Right renal cortex interstitium (tissue), 3 donors: ENCODE measurements at places on chromosomes 7 and 10. TPM values are rescaled to one million over a fixed set of nuclear protein-coding genes. Genes with fewer than 3 reads are reported as not detected.

DNA sequence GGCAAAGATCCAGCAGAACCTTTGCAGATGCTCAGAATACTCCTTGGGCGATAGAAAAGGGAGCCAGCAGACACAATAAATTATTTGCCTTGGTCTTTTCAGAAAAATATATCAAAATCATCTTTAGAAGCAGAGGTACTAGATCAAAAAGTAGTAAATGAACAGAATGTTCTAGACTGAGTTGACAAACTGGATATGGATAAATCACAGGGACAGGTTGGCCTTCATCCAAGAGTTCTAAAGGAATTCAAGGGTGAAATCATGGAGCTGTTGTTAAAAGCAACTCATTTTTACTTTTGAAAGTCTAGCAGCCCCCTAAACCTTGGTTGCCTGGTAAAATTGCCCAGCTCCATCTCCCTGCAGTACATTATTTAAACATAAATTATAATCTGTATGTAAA lies 99.1 kb downstream of the PLCE1 start:
- no peak for DNase-seq

DNA sequence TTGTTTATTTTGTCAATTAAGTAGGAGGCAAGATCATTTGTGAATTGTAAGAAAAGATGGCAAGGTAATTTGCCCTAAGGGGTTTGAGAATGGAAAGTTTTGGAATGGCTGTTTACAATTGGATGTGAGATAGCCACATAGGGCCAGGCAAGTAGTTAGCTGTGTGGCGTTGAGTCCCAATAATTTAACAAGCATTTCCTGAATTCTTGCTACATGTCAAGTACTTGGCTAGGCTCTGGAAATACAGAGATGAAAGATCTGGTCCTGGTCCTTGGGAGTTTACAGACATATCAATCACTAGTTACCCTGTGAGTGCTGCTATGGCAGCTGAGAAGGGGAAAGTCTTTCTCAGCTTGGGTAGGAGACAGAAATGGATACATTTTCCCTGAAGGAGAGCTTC lies 401.6 kb downstream of the SUGCT start:
- DNase-seq = no peak

DNA sequence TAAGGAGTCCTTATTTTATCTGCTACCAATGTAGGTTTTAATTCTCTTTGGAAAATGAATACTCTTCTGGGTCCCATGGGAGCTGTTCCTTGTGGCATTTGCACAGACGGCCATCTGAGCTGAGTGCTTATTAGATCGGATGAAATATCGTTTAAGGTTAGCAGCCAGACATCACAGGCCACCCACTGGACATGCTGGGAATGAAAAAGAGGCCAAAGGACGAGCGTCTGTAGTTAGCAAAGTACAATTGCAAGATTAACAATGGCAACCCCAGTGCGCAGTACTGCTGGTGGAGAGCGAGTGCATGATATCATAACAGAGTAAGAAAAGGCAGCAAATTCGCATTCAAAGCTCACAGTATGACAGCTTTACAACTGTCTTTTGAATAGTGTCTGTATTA lies 28.3 kb upstream of the CREB5 start:
- DNase-seq = no peak

- DNase-seq = no peak
Measured at GRCh38 chr10:57119684-57120083, 758.6 kb upstream of the ZWINT start.

- no peak for DNase-seq
Measured at GRCh38 chr7:69246758-69247157, 351.5 kb upstream of the AUTS2 start.

GRCh38 chr7:155567646-155568332 lies 21.4 kb upstream of the CNPY1 start:
- no peak for DNase-seq

DNA sequence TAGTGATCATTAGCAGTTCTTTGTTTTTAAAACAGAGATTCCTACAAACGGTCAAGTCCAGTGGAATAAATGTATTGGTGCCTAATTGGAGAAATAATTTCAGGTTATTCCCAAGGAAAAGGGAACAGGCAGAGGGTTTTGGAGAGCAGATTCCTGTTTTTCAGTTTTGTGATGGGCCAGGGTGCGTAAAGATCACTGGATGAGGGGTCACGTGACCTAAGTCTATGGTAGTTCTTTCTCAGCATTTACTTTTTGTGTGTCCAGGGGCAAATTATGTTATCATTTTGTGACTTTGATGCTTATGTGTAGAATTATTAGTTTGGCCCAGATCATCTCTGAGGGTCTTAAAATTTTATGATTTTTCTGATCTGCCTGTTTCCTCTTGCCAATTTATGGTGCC lies 15.2 kb downstream of the CHN2 start:
- DNase-seq = no peak

DNA sequence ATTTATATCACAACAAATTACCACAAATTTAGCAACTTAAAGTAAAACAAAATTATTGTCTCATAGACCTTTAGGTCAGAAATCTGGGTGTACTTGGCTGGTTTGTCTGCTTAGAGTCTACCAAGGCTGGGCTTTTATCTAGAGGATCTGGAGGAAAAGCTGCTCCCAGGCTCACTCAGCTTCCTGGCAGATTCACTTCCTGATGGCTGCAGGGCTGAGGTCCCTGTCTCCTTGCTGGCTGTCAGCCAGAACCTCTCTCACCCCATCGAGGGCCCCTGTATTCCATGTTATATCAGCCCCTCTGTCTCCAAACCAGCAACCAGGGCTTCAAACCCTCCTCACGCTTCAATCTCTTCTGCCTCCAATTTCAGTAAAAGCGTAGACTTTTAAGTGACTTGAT lies 734.9 kb downstream of the NRG3 start:
- no peak for DNase-seq

- DNase-seq = no peak
Measured at GRCh38 chr10:6840201-6840691, 260.2 kb upstream of the PRKCQ start.

DNA sequence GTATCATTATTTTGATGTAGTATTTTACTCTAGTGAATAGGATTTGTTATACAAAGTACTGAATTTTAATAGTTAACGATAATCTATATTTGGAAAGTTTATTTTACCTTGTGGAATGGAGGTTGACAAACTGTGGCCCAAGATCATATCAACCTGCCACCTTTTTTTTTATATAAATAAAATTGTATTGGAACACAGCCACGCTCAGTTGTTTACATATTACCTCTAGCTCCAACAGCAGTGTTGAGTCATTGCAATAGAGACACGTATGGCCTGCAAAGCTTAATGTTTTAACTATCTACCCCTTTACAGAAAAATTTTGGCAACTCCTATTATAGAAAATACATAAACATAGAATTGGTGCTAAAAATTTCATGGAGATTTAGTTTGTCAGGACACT lies 239.3 kb downstream of the THSD7A start:
- no peak for DNase-seq

DNA sequence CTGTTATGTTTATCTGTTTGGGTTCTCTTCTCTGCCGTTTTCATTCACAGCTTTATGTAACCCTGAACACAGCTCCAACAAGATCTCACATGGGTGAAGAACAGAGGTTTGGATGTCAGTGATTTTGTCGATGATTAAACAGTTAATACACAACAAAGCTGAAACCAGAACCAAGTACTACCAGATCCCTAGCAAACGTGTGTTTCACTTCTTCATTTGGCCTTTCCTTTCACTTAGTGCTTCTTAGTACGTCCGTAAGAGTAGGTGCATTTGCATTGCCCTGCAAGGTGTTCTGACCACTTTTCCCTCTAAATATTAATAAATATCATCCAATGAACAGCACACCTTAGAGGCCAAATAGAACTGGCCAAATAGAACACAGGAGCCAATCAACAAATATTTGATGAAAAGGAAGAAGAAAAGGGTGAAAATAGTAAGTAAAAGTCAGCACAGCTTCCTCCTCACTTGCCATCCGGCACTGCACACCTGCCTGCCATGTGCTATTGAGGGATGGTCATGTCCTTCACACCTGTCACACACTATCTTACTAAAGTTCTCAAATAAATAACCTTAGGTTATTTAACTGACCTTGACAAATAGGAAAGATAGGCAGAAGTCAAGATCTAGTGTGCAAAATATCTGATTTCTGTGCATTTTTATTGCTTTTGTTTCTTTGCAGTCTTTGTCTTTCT lies 252.6 kb upstream of the ANKRD30A start:
- DNase-seq = no peak

- no peak for DNase-seq
Measured at GRCh38 chr7:16982640-16983350, 101.0 kb upstream of the AGR3 start.

DNA sequence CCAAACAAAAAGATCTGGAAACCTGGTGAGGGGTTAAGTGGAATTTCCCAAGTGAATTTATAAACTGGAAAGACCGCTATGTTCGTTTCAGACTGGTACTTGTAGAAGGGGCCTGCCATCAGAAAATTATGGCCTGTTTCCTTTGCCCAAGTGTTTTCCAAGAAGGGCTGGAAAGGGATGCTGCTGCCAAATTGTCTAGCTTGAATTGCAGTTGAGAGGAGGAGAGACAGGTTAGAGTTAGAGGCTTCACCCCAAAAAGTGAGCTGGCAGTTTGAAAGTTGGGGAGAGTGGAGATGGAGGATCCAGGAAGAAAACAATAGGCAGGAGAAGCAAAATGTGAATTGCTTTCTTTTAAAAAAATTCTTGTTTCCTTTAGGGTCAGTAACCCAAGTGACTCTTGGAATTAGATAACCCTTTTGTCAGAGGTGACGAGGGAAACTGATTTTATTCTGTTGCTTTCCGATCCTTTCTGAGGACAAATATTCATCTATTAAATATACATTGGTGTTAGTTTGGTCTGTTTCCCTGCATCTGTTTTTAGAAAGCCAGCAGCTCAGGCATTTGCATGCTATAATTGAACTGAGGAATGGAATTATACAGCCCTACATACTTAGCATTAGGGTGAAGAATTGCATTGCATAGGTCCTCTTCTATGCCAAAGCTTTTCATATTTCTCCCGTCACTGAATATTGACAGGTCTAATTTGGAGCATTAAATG lies 82.5 kb upstream of the PRR15 start:
- DNase-seq = no peak

DNA sequence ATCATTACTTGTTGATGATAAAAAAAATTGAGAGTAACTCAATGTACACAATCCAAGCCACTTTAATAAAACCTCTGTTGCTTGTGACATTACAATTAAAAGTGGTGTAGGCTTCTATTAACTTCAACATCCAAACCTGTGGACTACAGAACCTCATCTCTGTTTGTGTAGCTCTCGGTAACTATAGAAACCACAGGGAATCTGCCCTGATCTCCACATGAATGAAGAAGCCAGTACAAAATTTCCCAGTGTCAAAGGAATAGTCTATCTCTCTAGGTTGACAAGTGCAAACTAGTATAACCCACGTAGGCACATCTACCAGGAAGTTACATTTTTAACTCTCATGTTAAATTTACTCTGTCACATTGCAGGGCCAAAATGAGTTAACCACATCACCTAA lies 204.3 kb downstream of the CHCHD3 start:
- no peak for DNase-seq

DNA sequence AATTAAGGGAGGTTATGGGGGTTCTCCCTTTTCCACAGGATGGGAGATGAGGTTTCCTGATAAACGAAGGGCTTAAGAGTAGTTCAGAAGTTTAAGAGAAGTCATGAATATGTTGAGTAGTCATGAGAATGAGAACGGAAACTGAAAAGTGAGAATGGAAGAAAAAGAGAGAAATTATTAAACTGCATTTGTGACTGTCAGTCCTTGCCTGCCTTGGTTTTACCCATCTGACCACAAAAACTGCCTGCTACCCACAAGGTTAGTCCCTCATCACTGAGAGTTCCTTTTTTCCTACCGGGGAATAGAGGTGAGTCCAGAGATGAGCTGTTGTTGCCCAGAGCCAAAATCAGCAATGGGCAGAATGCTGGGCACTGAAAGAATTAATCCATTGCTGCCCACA lies 174.1 kb upstream of the BET1 start:
- no peak for DNase-seq

DNA sequence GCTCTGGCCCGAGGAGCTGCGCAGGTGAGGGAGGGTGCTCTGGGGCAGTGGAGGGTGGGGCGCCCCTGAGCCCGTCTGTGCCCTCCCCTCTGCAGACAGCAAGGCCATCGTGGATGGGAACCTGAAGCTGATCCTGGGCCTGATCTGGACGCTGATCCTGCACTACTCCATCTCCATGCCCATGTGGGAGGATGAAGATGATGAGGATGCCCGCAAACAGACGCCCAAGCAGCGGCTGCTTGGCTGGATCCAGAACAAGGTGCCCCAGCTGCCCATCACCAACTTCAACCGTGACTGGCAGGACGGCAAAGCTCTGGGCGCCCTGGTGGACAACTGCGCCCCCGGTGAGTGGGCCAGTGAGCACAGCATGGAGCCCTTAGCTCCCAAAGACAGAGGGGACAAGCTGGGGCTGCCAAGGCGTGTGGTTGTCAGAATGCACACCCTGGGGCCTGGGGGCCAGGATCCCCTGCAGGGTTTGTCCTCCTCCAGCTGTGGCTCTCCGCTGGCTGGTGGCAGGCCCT lies 5.1 kb downstream of the FLNC start:
- no peak for DNase-seq

DNA sequence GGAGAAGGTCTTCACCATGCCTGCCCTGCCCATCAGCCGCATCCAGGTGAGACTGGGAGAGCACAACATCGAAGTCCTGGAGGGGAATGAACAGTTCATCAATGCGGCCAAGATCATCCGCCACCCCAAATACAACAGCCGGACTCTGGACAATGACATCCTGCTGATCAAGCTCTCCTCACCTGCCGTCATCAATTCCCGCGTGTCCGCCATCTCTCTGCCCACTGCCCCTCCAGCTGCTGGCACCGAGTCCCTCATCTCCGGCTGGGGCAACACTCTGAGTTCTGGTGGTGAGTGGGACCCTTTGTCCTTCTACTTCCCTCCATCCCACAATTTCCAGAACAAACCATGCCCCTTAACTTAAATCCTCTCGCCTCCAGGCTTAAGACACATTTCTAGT lies 2.5 kb downstream of the PRSS2 start:
- no peak for DNase-seq

- no peak for DNase-seq
Measured at GRCh38 chr10:26861205-26861998, 644 bp upstream of the ABI1 start.

DNA sequence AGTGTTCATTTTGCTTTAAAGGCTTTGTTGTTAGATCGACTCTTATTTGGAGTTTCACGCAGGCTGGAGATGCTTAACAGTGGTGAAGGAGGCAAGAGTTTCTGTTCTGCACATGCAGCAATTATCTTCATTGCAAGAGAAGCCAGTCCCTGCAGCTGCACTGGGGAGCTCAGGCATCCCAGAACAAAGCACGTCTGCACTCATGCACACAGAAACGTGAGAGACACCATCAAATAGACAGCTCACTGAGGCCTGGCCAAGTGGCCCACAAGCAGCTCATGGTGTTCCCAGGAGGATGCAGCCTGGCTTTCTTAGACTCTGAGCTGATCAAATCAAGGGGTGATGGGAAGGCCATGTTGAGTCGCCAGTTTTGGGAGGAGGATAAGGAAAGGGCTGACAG lies 246.1 kb downstream of the CREB5 start:
- no peak for DNase-seq

SLC29A4 gene
- 24.1 TPM for polyA plus RNA-seq

TUBAL3 gene
- polyA plus RNA-seq = 0.19 TPM

SLC13A4 gene
- polyA plus RNA-seq = 1.2 TPM

ELFN1 gene
- polyA plus RNA-seq = 12.3 TPM

STK31 gene
- polyA plus RNA-seq = 0.90 TPM

OIT3 gene
- 3.2 TPM for polyA plus RNA-seq

FZD1 gene
- polyA plus RNA-seq = 60.4 TPM

ZNF804B gene
- 0.43 TPM for polyA plus RNA-seq
